ENCODE measurements at places on chromosomes 1 and 21.

DNA sequence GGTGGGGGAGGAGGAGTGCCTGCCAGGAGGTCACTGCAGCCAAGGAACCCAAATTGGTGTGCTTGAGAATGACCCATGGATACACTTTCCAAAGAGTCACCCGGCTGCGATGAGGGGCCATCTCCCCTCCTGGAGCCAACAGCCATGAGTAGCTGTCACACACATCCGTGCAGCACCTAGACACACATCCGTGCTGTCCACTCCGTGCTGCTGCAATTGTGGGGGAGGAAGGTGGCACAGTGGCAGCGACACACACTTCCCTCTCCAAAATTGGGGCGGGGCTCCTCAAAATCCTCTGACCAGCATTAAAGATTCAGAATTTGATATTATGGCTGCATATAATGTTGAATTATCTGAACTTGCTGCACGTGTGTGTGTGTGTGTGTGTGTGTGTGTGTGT is 15.8 kb downstream of the TP73 start:
- no peak for DNase-seq

DNA sequence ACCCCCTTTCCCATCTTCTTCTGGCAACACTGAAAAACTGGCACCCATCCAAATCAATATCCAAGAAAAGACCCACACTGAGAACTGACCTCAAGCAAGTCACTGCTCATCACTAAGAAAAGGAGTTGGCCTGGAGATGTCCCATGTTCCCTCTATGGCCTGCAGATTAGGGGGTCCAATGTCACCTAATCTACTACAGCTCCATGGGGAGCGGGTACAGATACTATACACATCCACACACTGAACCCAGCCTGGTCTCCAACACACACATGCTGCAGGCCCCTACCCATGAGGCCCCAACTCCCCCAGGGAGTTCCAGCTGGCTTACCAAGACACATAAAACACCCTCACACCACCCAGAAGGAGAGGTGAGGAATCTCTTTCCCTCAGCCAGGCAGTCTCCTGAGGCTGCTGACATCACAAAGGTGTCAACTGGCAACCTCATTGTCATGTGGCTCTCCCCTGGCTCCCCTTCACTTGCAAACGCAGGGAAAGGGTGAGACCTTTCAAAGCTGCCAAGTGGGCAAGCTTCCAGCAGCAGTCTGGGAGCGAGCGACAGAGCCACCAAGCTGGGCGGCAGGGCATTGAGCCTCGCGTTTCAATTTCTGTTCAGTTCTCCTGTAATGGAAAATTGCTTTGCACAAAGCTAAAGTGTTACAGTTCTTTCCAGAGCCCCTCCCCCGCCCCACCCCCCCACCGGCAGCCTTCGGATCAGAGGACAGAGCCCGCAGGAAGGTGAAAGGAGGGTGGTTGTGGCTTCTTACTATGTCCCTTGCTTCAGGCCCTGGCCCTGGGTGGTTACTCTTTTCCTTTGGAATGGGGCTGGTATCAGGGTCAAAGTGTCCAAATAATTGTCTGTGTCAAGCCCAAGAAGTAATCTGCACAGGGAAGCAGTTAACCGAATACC is at the start of gene LRRC52:
Gene LRRC52 (plus strand): TSS at position 469 of the 907 bp plus-strand sequence. CDS start 297 bp downstream, at position 766.
- DNase-seq: peak; percentile 60

GRCh38 chr21:16406355-16406754 is 676.6 kb downstream of the USP25 start:
- DNase-seq: no peak

DNA sequence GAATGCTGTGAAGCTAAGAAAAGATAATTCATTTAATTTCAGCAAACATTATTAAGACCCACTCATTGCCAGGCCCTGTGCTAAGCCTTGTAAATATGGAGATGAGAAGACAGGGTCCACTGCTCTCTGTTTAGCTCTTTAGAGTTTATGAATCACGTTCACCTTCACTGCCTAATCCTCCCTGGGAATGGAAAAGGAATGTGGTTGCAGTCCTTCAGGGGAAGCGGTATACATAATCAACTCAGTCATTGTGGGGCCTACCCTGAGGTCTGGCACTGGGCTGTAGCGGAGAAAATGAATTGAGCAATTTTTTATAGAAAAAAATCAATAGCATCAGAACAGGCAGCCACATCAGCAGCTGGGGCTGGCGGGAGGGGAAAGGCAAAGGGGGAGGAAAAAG is 412.1 kb upstream of the NFIA start:
- no peak for DNase-seq

DNA sequence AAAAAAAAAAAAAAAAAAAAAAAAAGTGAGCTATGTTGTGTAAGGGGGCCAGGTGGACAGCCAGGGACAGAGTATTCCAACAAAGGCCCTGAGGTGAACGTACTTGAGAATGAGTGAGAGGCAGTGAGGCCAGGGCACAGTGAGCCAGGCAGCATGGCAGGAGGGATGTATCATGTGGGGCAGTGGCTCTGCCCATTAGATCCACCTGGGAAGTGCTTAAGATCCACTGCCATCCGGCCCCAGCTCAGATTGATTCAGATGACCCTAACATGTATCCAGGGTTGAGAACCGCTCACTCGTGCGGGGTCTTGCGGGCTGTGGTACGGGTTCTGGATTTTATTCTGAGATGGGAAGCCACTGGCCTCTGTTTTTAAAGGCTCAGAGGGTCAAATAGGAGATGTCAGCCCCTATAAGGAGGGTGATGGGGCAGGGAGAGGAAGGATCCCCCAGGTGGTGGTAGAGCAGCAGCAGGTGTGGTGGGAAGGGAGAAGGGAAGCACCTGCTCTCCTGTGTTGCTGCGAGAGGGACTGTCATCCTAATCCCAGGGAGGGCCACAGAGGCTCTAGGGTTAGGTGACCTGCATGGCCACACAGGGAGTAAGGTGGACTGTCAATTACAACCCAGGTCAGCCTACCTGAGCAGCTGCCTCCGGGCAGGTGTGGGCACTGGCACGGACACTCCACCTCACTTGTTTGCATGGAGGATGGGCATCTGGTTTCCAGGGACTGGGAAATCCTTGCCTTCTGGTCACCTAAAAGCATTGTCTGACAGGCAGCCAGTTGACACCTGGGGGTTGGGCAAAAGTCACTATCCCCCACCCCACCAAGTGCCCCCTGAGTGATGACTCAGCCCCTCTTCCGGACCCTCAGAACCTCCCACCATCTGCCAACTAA is 31.6 kb downstream of the CDK18 start:
- DNase-seq: no peak

- no peak for DNase-seq
These were observed 58.7 kb upstream of the GADD45A start for GRCh38 chr1:67626090-67626860.
